ENCODE measurements at places on chromosomes 2 and 18. TPM values are rescaled to one million over a fixed set of nuclear protein-coding genes. Genes with fewer than 3 reads are reported as not detected.

DNA sequence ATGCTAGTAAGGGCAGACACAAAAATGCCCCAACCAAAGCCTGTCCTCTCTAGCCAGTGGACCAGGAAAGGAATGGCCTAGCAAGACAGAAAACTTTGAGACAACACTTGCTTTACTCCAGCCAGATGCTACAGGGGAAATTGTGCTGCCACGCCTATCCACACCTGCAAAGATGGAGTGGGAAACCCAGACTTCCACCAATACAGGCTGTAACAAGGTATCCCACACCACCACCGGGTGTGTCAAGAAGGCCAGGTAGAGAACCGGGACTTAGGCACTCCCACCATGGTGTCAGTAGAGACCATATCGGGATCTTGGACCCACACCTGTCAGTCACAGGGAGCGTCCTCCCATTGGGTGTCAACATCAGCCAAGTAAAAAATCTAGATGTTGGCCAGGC lies 16.2 kb upstream of the ESPNL start:
- no peak for DNase-seq
- H3K27me3 ChIP-seq = peaks cover 1% of the 10 kb centered on the region
- H3K4me3 ChIP-seq = no peak overlapping the region
- peaks cover 41% of the 10 kb centered on the region for H3K36me3 ChIP-seq
- H3K27ac ChIP-seq = no peak overlapping the region

- DNase-seq = no peak
- H3K27ac ChIP-seq = peak overlapping the region; percentile 74
- H3K4me3 ChIP-seq = peak overlapping the region; percentile 89
- H3K27me3 ChIP-seq = peaks cover 7% of the 10 kb centered on the region
- H3K36me3 ChIP-seq = no peaks in the 10 kb centered on the region
Observed at GRCh38 chr18:11980163-11980493, 1.2 kb upstream of the IMPA2 start.

DNA sequence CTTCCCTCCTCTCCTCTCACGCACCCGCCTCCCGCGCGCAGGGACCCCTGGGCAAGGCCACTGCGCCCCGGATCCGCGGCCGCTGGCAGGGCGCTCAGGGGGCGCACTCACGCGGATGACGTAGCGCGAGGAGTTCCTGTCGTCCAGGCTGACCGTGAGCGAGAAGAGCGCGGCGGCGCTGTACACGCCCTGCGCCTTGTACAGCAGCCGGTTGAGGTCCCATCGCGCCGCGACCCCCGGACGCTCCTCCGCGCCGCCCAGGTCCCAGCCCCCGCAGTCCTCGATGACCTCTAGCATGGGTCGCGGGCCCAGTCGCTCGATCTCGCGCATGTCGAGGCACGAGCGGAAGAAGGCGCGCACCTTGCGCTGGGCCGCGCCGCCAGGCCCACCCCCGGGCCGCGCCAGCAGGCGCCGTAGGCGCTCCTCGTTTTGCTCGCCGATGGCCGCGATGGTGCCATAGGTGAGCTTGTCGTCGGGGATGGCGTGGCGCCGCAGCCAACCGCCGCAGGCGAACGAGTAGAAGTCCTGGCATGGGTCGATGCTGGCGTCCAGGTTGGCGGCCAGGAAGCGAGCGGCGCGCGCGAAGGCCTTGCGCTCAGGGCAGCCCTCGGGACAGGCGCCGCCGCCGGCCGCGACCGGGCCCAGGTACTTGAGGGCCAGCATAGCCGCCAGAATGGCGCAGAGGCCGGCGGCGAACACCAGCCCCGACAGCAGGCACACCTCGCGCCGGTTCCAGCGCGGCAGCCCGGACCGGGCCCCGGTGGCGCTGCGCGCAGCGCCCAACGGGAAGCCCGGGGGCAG lies 1.7 kb downstream of the ECEL1 start:
- DNase-seq = no peak
- H3K4me1 ChIP-seq = peaks cover 4% of the 10 kb centered on the region
- no peak overlapping the region for H3K4me3 ChIP-seq
- no peak overlapping the region for H3K27ac ChIP-seq
- no peaks in the 10 kb centered on the region for H3K36me3 ChIP-seq
- H3K27me3 ChIP-seq = peaks cover 22% of the 10 kb centered on the region

DNA sequence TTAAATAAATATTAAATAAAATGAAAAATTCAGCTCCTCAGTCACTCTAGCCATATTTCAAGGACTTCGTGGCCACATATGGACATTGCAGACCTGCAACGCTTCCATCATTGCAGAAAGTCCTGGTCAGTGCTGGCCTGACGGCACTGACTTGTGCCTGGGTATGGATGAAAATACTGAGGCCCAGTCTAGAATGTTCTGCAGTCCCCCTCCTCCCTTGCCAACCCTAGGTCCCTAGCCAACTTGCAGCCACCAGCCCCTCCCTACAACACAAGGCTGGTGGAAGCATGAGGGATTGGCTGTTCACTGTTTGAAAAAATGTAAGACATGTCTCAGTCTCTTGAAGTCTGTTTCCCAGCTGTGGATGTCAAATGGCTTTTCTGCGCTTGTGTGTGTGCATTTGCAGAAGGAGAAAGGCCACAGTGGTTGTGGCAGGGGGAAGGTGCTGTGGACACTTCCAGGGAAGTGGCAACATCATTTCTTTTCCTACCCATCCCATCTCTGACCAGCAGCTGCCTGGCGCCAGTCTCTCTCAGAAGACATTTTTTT lies 9.9 kb downstream of the IGFBP5 start:
- H3K36me3 ChIP-seq = peaks cover 4% of the 10 kb centered on the region
- peaks cover 7% of the 10 kb centered on the region for H3K4me1 ChIP-seq
- DNase-seq = no peak
- no peak overlapping the region for H3K27ac ChIP-seq

- H3K27ac ChIP-seq = no peak overlapping the region
- no peaks in the 10 kb centered on the region for H3K36me3 ChIP-seq
- no peaks in the 10 kb centered on the region for H3K4me1 ChIP-seq
Observed at GRCh38 chr18:51762373-51762772, 564.9 kb upstream of the MEX3C start.

GRCh38 chr2:157722580-157723234 lies 94.0 kb upstream of the ACVR1C start:
- DNase-seq = no peak
- H3K4me3 ChIP-seq = peak overlapping the region; percentile 1
- no peaks in the 10 kb centered on the region for H3K4me1 ChIP-seq

GRCh38 chr18:48752478-48752877 lies 198.3 kb downstream of the SMAD7 start:
- H3K4me3 ChIP-seq = no peak overlapping the region
- H3K27me3 ChIP-seq = peaks cover 5% of the 10 kb centered on the region
- no peak for DNase-seq
- H3K4me1 ChIP-seq = peaks cover 7% of the 10 kb centered on the region
- no peaks in the 10 kb centered on the region for H3K36me3 ChIP-seq

DNA sequence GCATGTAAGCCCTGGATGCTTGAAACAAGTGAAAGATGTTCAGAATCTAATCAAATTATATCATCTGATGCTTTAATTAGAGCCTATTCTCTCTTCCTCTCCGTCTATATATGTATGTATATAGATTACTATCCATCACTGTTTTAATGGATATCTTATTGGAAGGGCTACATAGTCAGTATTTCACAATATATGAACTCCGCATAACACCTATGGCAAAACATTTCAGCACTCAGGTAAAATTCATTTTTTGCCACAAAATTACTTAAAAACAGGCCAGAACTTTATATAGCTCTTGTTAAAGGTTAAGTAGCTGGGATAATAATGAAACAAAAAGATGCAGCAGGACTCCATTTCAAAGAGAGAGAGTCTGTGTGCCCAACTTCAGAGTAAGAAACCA lies 1.2 kb downstream of the PJVK start:
- H3K27ac ChIP-seq = peak overlapping the region; percentile 100
- H3K27me3 ChIP-seq = peaks cover 6% of the 10 kb centered on the region
- peaks cover 13% of the 10 kb centered on the region for H3K4me1 ChIP-seq
- H3K4me3 ChIP-seq = no peak overlapping the region

- DNase-seq = peak; percentile 45
- H3K36me3 ChIP-seq = no peaks in the 10 kb centered on the region
- H3K4me3 ChIP-seq = no peak overlapping the region
- peak overlapping the region; percentile 95 for H3K27ac ChIP-seq
Observed at GRCh38 chr2:15579641-15580040, 12.0 kb upstream of the DDX1 start.

- no peak overlapping the region for H3K4me3 ChIP-seq
- H3K27ac ChIP-seq = no peak overlapping the region
- H3K27me3 ChIP-seq = peaks cover 2% of the 10 kb centered on the region
- no peak for DNase-seq
Observed at GRCh38 chr2:191015239-191015638, 1.3 kb upstream of the STAT1 start.

DNA sequence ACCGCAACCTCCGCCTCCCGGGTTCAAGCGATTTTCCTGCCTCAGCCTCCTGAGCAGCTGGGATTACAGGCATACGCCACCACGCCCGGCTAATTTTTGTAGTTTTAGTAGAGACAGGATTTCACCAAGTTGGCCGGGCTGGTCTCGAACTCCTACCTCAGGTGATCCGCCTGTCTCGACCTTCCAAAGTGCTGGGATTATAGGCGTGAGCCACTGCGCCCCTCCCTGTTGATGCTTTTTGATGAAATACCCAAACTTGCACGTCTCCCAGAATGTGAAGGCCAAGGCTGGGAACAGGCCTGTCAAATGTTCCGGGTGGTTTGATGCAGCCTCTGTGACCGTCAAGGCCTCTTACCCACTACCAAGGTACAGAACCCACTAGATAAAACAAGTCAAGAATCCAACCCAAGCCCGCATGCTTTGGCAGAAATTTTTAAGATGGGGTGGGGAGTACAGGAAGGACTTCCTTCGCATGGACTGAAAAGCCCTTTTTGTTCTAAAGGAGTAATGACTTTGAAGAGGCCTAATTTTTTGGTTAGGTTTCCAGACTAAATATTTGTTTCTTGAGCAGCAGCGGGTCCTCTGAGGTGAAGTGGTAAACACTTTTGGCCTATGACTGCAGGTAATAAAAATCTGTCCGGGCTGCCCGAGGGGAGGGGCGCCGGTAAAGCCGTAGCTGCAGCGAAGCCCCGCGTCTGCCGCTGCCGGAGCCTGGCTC lies 3.7 kb upstream of the EVX2 start:
- no peak overlapping the region for H3K27ac ChIP-seq
- H3K27me3 ChIP-seq = peaks cover 47% of the 10 kb centered on the region
- DNase-seq = no peak
- H3K4me1 ChIP-seq = peaks cover 26% of the 10 kb centered on the region

DNA sequence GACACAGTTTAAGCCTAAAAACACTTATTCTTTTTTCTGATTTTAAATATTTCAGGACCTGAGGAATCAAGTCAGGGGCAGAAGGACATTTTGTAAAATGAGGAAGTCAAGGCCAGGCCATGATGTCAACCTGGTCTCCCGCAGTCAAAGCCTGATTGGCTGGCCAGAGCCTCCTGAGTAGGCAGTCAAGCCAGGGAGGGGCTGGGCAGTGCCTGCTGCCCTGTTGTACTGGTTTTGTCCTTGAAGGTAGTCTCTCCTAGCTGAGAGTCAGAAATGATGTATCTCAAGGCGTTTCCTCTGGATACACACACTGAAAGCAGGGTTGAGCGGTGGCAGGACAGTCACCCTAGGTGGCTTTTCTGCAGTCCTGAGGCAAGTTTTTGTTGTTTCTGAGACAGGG lies 19.8 kb downstream of the CCT7 start:
- H3K36me3 ChIP-seq = peaks cover 32% of the 10 kb centered on the region
- H3K4me1 ChIP-seq = no peaks in the 10 kb centered on the region
- no peak for DNase-seq
- no peak overlapping the region for H3K4me3 ChIP-seq
- no peak overlapping the region for H3K27ac ChIP-seq
- H3K27me3 ChIP-seq = peaks cover 15% of the 10 kb centered on the region

- no peaks in the 10 kb centered on the region for H3K4me1 ChIP-seq
- no peaks in the 10 kb centered on the region for H3K36me3 ChIP-seq
- no peak overlapping the region for H3K27ac ChIP-seq
- no peaks in the 10 kb centered on the region for H3K27me3 ChIP-seq
- DNase-seq = no peak
Observed at GRCh38 chr2:219726916-219727315, 99.5 kb downstream of the SLC4A3 start.

PHOSPHO2 gene
- total RNA-seq = 10.5 TPM

RESP18 gene
- not detected for total RNA-seq

NEU2 gene
- total RNA-seq = not detected

CHAC2 gene
- 1.3 TPM for total RNA-seq

FSIP2 gene
- total RNA-seq = 9.0 TPM

FHL2 gene
- total RNA-seq = 18.5 TPM
